Bronchial smooth muscle cell (primary cell): ENCODE measurements at places on chromosomes 16 and 17. TPM values are rescaled to one million over a fixed set of nuclear protein-coding genes. Genes with fewer than 3 reads are reported as not detected.

CRHR1 gene
- not detected in 2 replicates for total RNA-seq

CSF3 gene
- total RNA-seq, result 0.16 TPM in 1 of 2 replicates, not detected in the other

TAC4 gene
- total RNA-seq, result not detected in 2 replicates

GPR179 gene
- total RNA-seq, result 0.09 TPM in 1 of 2 replicates, not detected in the other

CDRT4 gene
- 1.5 and 1.7 TPM in 2 replicates for total RNA-seq

CCL8 gene
- not detected in 2 replicates for total RNA-seq

C16orf96 gene
- under 0.01 TPM in 2 replicates for total RNA-seq

ADAD2 gene
- total RNA-seq, result not detected in 2 replicates
